ENCODE measurements at places on chromosomes 16 and 17.

- no peak for DNase-seq
These were observed 391.6 kb downstream of the CDH11 start for GRCh38 chr16:64730261-64730660.

GRCh38 chr16:11711662-11712061 lies 31.0 kb downstream of the TXNDC11 start:
- DNase-seq = no peak

DNA sequence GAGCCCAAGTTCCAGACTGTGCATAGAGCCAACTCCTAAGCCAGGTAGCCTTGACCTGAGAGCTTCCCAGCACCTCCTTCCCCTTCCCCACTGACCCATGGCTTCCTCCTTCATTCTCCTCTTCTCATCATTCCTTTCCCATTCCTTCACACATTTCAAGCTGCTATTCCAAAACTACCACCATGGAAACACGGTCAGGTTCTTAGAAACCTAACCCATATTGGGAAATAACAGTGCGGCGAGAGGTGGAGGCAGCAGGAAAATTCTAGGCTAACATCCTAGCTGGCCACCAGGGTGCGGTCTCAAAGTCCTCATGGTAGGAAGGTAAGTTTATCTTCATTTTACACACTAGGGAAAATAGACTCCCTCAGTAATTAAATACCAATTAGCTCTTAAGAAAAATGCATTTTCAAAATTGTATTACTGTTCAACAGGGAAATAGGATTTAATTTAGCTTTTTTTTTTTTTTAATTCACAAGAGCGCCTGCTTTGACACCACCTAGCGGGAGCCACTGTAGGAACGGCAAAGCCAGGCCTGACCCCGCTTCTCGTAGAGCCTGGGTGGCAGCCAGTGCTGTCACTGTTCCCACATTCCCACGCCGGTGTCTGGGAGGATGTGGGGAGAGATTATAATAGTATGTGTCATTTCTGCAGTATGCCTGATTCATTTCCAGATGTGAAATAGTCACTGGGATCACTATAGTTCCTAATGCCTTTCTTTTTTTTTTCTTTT lies 14.0 kb upstream of the SPHK1 start:
- no peak for DNase-seq

- DNase-seq = no peak
These were observed 7.5 kb downstream of the ASPSCR1 start for GRCh38 chr17:81984773-81985410.

GRCh38 chr16:52309446-52310416 lies 237.2 kb downstream of the TOX3 start:
- DNase-seq = no peak

DNA sequence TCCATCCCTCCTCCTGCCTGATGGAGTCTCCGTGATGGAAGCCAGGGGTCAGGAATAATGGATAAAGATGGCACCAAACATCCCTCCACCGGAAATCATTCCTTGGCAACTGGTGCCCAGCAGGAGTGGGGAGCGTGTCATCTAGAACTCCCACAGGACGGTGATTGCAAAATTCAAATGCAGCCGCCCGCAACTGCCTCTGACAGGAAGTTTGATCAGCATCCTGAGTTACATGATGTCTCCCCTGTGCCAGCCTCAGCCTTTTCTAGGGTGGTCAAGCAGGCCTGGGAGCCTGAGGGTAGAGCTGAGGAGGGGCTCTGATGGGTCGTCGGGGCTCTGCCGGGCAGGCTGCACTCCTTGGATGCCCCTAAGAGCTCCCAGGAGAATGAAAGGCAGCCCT lies 52.8 kb downstream of the GSG1L start:
- no peak for DNase-seq

- DNase-seq = no peak
These were observed 54.6 kb downstream of the PLD6 start for GRCh38 chr17:17151541-17151940.

DNA sequence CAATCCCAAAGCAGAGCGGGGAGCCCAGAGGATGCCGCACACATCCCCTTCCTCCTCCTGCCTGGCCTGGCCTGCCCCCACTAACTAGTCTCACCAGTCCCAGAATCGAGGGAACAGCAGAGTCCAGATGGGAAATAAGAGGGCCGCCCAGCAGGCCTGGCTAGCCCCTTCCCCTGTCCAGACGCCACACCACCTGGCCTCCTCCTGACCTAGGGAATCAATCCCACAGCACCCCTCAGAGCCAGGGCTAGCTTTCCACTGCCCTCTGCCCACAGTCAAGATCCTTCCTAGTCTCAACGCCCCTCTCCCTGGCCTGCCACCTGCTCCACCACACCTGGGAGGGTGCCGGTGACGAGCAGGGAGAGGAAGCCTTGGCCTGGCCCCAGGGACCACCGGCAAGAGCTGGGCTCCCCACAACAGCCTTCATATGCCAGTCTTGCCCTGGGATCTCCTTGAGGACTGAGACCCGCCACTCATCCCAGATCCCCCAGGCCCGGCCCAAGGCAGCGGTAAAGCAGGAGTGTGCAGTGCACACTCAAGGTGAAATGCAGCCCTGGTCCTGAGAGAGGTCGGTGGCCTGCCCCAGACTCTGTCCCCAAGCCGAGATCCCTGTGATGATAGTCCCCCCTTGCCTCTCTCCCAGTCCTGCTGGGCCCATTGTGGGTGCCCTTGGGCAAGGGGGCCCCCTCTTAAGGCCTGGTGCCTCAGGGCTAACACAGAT lies 27.9 kb downstream of the KATNB1 start:
- no peak for DNase-seq

- DNase-seq = no peak
These were observed 421 bp downstream of the STAT3 start for GRCh38 chr17:42387661-42388380.

- DNase-seq = no peak
These were observed 113.7 kb downstream of the IRX5 start for GRCh38 chr16:55044201-55044975.
